ENCODE measurements at places on chromosomes 2 and 18.

GRCh38 chr2:46885376-46885775 is 30.2 kb downstream of the MCFD2 start:
- no peak for DNase-seq

GRCh38 chr2:222903234-222904220 is 42.7 kb downstream of the ACSL3 start:
- peak; percentile 63 for DNase-seq

- DNase-seq: no peak
Observed at GRCh38 chr2:220442012-220442411, 814.6 kb downstream of the SLC4A3 start.

GRCh38 chr2:58871469-58872142 is 630.5 kb upstream of the FANCL start:
- no peak for DNase-seq

DNA sequence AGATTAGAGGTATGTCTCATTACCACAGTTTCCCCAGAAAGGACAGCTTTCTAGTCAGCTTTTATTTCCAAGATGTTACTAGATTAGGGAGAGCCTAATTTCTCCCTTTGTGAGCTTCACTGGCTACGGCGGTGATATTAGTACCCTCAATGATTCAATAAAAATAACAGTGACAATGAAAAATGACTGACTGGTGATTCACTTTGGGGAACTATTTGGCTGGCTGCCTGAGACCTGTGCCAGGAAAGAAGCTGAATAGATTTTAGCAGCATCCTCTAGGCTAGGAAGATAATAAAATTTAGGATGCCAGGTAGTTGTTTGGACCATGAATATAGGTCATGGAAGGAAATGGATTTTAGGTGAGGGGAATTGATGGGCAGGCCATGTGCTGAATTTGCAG is 178.7 kb downstream of the FMNL2 start:
- DNase-seq: no peak

DNA sequence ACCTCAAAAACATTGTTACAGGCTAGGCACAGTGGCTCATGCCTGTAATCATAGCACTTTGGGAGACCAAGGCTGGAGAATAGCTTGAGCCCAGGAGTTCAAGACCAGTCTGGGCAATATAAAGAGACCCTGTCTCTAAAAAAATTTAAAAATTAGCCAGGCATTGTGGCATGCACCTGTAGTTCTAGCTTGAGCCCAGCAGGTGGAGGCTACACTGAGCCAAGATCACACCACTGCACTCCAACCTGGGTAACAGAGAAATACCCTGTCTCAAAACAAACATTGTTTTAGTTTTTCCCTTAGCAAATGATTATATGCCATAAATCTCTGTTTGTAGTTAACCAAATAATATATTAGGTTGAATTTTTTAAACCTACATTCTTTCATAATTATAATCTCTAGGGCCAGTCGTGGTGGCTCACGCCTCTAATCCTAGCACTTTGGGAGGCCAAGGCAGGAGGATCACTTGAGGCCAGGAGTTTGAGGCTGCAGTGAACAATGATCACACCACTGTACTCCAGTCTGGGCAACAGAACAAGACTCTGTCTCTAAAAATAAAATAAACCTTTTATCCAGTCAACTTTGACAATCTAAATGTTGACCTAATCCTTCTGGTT is 13.3 kb upstream of the CYP20A1 start:
- DNase-seq: no peak

DNA sequence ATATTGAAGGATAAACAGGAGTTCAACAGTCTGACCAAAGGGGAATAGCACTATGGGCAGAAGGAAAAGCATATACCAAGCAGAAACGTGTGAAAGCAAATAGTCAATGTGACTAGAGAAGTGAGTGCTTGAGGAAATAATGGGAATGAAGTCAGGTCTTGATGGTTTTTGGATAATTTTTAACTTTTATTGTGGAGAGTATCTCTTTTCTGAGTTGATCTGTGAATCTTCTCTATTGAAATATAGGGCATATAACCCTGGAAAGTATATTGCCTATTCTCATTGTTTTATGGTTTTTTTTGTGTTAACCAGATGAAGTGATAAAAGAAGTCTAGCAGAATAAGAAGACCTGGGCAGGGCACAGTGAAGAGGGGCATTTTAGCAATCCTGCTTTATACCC is 16.4 kb upstream of the FABP1 start:
- no peak for DNase-seq

- peak; percentile 6 for DNase-seq
Observed at GRCh38 chr2:11175293-11175795, 20.1 kb downstream of the SLC66A3 start.

- no peak for DNase-seq
Observed at GRCh38 chr2:147467441-147467840, 377.4 kb upstream of the ACVR2A start.

- DNase-seq: no peak
Observed at GRCh38 chr18:55031979-55032378, 72.7 kb upstream of the CCDC68 start.

DNA sequence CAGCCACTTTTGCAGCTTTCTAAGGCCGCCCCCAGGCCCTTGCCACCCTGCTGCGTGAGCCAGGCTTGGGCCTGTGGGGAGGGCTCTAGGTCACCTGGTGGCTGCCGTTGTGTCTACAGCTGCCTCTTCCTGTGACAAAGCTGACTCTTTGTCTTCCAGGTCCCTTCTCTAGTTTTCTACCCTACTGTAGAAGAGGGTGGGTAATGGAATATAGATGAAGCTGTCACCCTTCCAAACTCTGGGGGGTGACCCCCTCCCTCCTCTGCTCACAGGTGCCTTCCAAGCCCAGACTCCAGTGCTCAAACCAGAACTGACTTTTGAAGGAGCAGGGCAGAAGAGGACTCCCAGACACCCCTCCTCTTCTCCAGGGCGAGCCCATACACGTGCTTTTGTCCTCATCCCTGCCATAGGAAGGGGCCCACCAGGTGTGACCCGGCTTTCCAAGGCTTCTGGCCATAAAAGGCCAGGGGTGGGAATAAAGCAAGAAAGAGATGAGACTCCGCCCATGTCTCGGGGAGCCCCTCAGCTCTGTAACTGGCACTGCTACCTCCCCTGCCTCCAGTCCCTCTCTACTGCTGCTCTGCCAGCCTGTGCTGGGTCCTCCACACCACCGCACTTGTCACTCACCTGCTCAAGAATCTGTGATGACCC is 17.9 kb upstream of the SDC1 start:
- no peak for DNase-seq

DNA sequence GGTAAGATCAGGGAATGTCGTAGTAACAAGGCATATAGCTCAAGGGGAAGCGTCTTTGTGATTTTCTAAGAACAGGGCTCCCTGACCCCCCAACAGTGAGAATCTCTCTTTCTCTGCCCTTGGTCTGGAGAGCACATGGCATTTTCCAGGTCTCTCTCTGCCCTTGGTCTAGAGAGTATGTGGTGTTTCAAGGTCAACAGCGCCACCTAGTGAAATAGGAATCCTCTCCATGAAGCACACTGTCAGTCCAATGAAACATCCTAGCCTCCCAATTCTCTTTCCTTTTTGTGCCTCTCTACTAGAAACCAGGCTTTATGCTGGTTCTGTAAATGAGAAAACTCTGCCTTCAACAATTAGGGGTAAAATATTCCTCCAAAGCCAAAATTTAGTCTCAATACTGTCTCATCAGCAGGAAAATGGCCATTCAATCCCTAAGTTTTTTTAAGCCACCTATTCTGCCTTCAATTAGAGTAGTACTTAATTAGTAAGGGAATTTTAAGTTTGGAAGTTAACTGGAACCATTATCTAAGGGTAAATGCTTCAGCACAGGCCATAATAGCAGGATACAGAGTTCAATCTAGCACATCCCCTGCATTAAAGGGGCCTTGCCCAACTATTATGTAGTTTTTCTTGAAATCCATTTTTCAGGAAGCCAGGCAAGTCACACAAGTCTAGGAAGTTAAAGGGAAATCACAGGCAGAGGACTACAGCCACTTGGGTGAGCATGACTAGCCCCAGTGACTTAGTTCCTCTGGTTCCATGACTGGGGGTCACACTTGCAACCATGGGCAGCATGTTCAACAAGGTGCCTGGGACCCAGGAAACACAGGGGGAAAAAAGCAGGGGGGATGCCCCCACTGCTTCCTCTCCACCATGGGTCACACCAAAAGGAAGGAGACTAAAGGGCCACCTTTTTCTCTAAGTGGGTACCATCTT is 12.4 kb downstream of the DYM start:
- DNase-seq: peak; percentile 25

GRCh38 chr18:2108591-2108990 is 462.7 kb downstream of the METTL4 start:
- DNase-seq: no peak

DNA sequence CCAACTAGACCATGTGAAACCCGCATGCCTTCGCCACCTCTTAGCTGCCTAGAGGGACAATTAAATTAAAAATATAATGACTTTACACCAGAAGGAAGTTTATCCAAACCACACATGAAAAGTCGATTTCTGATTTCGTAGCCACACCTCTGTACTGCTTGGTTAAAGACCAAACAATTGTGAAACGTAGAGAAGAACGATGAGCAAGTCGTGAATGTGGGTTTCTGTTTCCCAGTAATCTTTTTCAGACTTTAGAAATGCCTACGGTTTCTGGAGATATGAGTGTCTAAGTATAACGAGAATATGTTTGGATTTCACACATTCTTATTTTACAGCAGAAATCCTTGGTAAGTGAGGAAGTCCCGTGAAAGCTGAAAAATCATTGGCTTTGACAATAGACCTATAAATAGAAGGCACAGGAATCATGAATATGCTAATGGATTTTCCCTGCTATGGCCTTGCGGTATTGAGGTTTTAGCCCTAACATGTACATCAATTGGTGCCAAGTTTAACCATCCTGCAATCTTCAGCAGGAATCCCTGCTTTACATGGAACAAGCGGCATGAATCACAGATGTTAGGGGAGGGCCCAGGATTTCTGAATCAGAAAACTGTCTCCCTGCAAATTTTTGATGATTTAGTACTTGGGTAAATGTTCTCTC is 105.6 kb downstream of the TTC32 start:
- DNase-seq: no peak

- DNase-seq: no peak
Observed at GRCh38 chr2:221377066-221377465, 195.0 kb downstream of the EPHA4 start.

- DNase-seq: no peak
Observed at GRCh38 chr2:38384338-38384737, 7.3 kb upstream of the ATL2 start.

GRCh38 chr2:86124683-86125082 is 18.6 kb downstream of the PTCD3 start:
- DNase-seq: no peak

- no peak for DNase-seq
Observed at GRCh38 chr18:44473394-44474066, 207.2 kb upstream of the SETBP1 start.

DNA sequence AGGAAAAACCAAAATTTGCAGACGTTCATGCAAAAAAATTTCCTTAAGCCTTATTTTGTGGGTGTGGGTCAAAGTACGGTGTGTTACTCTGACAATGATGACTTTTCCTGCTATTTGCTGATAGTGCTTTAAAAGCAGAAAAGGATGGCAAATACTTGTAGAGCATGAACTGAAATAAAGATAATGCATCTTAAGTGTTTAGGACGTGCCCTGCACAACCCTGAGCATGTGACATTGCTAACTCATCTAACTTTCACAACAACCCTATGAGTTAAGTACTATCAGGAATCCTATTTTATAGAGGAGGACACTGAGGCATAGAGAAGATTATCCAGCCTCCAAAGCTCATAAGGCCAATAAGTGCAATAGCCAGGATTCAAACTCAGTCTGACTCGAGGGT is 143.3 kb downstream of the RNF152 start:
- no peak for DNase-seq

DNA sequence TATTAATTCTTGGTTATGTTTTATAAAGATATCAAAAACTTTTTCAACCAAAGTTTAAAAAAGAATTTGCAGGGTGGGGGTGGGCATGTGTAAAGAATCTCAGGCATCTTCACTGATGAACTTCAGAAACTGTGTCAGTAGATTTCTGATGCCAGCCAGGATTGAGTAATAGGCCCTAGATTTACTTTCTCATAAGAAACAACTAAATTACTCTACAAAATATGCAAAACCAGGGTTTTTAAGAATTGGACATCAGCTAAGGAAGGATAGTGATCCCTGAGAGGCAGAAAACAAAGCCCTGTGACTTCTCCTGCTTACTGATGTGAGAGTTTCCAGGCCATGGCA is 11.9 kb upstream of the IL1R1 start:
- DNase-seq: no peak

DNA sequence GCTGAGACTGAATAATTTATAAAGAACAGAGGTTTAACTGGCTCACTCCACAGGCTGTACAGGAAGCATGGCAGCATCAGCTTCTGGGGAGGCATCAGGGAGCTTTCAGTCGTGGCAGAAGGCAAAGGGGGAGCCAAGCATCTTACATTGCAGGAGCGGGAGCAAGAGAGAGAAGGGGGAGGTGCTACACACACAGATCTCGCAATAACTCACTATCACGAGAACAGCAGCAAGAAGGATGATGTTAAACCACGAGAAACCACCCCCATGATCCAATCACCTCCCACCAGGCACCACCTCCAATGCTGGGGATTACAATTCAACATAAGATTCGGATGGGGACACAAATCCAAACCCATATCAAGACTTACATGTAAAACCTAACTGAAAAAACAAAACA is 17.8 kb upstream of the MATN3 start:
- no peak for DNase-seq

DNA sequence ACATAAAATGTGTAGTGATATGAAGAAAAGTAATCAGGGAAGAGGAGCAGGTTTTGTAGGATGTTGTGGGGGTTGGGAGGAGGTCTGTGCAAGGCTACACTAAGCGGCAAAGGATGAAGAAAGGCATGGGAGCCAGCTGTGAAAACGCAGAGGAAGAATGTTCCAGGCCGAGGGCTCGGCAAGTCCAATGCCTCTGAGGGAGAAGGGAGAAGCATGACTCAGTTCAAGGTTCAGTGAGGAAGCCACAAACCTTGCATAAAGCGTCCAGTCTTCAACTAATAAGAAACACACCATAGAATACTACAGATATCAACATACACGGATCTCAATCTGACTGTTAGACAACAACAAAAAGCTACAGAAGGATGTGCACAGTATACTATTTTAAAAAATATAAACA is 16.2 kb downstream of the EPB41L3 start:
- no peak for DNase-seq

DNA sequence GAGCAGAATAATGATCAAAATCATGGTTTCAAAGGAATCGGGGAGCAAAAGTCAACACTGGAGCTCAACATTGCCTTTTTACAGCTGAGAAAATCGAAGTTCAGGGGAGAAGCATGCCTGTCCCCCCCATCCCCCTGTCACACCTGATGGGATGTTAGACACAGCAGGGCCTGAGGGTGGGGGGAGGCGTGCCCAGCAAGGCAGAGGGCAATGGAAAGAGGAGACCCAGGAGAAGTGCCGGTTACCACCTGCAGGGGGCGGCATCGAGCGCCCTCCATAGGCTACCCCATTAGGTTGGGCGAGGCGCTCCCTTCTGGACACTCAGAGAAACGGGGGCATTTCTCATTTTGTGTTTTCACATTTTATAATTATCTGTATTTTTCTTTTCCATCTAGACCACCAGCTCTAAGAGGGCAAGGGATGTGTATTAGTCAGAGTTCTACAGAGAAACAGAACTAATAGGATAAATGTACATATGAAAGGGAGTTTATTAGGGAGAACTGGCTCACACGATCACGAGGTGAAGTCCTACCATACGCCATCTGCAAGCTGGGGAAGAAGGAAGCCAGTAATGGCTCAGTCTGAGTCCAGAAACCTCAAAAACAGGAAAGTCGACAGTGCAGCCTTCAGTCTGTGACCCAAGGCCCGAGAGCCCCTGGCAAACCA is 271.3 kb downstream of the LRATD1 start:
- DNase-seq: peak; percentile 78
